ENCODE measurements at places on chromosomes 5 and 9.

DNA sequence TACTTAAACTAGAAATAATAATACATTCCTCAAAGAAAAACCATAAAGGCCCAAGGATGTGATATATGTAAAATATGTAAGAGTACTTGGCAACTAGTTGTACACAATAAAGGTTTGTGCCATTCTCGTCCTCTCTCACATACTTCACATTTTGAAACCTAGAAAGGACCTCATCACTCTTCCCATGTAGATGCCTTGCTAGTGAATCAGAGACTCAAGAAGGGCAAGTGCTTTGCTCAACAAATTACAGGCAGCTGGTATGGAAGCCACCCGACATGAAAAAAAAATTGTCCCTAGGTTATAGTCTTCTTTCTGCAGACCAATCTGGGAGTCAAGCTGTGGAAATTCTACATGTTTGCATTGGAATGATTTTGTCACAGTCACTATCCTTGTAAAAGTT, 31.7 kb downstream of the ADRB2 start:
- DNase-seq = no peak

- DNase-seq = no peak
These were observed 97.3 kb upstream of the SLCO6A1 start for GRCh38 chr5:102596113-102596512.

DNA sequence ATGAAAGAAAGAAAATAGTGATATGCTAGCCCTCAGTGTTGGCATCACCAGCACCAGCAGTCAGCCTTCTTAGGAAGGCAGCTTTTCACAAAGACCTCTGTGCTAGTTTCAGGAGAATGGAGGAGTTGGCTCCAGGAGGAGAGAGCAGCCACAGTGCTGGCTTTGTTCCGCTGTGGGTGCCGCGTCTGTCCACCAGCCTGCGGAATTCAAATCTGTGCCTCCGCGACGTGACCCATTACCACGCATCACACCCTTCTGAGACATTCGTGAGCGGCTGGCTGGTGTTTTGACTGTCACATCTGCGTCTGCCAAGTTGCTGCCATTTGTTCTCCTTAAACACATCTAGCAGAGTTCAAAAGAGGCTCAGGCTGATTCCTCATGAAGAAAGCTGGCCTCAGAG, 34.4 kb downstream of the SNX18 start:
- DNase-seq = no peak

DNA sequence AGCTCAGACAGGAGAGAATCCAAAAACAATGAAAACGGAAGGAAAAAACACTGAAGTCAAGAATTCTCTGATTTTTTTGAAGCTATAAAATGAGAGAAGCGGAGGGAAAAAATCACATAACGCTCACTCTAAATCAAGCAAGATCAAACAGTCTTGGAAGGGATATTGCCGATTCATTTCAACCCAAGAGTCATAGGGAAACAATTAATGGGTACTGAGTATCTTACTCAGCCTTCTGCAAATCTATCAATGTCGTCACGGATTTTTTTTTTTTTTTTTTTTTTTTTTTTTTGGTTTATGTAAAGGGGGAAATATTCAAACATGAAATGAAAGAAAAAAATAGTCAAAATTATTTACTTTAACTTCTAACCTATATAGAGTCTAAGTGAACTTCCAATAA, 9.5 kb downstream of the MEF2C start:
- no peak for DNase-seq

GRCh38 chr9:14281876-14282275, 32.1 kb downstream of the NFIB start:
- no peak for DNase-seq

GRCh38 chr5:111502956-111503355, 9.4 kb downstream of the STARD4 start:
- DNase-seq = no peak

GRCh38 chr9:96048104-96048955, 172.8 kb downstream of the ERCC6L2 start:
- no peak for DNase-seq
